ENCODE measurements at places on chromosomes 7 and 10. TPM values are rescaled to one million over a fixed set of nuclear protein-coding genes. Genes with fewer than 3 reads are reported as not detected.

Gene MARVELD1
- 27.8 TPM for total RNA-seq

Gene OR13A1
- not detected for total RNA-seq

DNA sequence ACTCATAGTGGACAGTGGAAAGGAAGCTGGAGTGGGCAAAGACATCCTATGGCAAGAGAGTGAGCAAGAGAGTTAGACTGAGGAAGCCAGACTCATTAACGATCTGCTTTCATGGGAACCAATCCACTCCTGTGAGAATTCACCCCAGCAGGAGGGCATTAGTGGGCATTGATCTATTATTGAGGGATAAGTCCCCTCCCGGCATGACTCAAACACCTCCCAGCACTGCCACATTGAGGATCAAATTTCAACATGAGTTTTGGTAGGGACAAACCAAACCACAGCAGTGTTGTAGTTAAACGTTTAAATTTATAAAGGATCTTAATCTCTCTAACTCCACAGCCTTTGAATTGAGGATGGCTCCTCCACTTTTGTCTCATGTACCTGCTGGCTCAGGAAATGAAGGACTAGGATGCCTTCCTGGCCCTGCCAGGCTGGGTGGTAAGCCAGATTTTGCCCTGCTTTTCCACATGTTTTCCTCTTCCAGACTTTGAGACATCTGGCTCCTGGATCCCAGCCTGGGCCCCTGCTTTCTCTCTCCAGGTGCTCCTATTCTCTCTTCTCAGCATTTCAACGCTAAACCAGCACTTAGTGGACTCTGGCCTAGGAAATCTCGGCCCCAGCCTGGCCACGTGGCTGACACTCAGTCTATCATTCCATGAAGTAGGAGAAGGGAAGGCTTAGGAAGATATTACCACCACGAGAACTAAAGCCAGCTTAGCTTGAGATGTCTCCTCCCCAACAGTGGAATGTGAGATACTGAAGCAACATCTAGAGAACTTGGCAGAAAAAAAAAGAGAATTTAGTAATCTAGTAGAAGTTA is 96.5 kb upstream of the PIP4K2A start:
- DNase-seq: no peak

GRCh38 chr7:34081935-34082334 is 176.6 kb downstream of the BMPER start:
- no peak for DNase-seq

- DNase-seq: no peak
Measured at GRCh38 chr7:32177232-32177631, 107.0 kb upstream of the PDE1C start.

- no peak for DNase-seq
Measured at GRCh38 chr10:22246680-22247391, 29.0 kb upstream of the EBLN1 start.

- no peak for DNase-seq
Measured at GRCh38 chr10:78981970-78982281, 86.8 kb upstream of the ZMIZ1 start.

- no peak for DNase-seq
Measured at GRCh38 chr7:46532571-46532970, 611.5 kb upstream of the IGFBP3 start.
